Psoas muscle (tissue), 8 donors: ENCODE measurements at places on chromosomes 11 and 22. TPM values are rescaled to one million over a fixed set of nuclear protein-coding genes. Genes with fewer than 3 reads are reported as not detected.

DNA sequence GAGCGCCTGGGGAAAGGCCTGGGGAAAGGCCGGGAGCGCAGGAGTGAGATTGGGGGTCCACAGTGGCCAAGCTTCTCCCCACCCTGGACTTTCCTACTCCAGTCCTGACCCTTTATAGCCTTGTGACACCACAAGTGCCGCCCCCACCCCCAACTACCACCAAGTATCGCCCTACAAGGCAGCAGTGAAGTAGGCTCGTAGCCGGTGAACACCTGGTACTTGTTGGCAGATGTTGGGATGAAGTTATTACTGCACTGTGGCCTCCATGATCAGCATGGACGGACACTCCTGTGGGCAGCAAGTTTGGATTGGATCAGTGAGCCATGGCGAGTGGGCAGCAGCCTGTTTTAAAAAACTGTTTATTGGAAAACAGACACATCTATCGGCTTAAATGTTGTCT lies 45.0 kb downstream of the EIF3F start:
- H3K27me3 ChIP-seq, result peaks cover 2% of the 10 kb centered on the region
- no peak overlapping the region for H3K4me3 ChIP-seq
- no peak overlapping the region for H3K27ac ChIP-seq
- no peaks in the 10 kb centered on the region for H3K4me1 ChIP-seq
- H3K36me3 ChIP-seq, result no peaks in the 10 kb centered on the region

GRCh38 chr11:107076832-107077231 lies 58.6 kb upstream of the GUCY1A2 start:
- H3K27ac ChIP-seq, result no peak overlapping the region
- no peak for DNase-seq
- no peak overlapping the region for H3K4me3 ChIP-seq
- no peaks in the 10 kb centered on the region for H3K4me1 ChIP-seq

- no peak for DNase-seq
- no peaks in the 10 kb centered on the region for H3K27me3 ChIP-seq
- H3K4me3 ChIP-seq, result no peak overlapping the region
Observed at GRCh38 chr11:59716051-59716450, 2.4 kb upstream of the OR10V1 start.

DNA sequence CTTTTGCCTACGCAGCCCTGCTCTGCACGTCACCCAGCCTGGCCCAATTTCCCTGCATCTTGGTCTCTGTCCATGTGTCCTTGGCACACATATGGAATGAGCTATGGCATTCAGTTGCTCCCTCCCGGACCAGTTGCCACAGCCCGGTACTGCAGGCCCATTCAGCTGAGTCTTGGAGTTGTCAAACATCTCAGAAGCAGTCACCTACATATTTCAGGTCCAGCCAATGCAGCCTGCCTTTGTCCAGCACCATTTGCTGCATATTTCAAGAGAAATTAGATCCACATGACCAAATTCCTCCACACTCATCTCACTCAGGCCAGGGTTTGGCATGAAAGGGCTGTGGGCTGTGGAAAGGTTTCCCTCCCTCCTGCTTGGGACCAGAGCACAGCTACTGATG lies 76.8 kb downstream of the MN1 start:
- H3K27me3 ChIP-seq, result no peaks in the 10 kb centered on the region
- no peak overlapping the region for H3K27ac ChIP-seq
- no peaks in the 10 kb centered on the region for H3K36me3 ChIP-seq
- H3K4me1 ChIP-seq, result peaks cover 8% of the 10 kb centered on the region
- no peak for DNase-seq

DNA sequence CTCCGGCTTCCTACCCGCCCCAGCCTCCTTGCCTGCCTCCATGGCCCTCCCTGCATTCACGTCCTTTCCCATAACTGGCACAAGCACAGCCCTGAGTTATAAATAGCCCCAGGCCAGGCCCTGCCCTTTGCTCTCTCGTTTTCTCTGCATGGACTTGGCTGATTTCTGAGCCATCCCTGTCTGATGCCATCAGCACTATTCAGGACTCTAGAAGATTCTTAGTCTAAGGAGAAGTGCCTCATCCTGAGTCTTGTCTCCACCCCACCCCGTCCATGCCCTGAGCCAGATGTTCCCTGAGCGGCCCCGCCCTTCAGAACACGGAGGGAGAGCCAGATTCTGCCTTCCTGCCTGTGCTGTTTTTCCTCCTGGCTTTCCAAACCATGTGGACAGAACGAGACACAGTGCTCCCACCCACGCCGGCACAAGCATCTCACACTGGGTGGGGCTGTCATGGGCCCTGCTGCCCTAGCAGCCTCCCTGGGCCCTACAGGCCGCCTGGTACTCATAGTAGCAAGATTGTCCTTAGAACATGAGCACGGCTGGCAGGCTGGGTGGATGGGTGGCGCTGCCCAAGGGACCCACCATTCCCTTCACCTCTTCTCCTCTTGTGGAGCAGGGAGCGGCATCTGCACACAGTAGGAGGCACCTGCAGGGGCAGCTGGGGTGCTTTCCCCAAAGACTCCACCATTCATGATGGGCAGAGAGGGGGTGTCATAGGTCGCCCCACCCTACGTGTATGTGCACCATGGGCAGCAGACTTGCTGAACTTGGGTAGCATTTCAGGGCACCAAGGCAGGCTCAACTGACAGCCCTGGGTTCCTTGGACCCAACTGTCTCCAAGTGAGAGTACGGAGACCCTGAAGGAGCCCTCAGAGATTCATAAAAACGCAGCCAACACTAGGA lies 76.9 kb downstream of the BCR start:
- no peak overlapping the region for H3K27ac ChIP-seq
- peak; percentile 78 for DNase-seq
- no peak overlapping the region for H3K4me3 ChIP-seq
- no peaks in the 10 kb centered on the region for H3K36me3 ChIP-seq
- H3K27me3 ChIP-seq, result no peaks in the 10 kb centered on the region
- H3K4me1 ChIP-seq, result peaks cover 15% of the 10 kb centered on the region

- H3K4me3 ChIP-seq, result no peak overlapping the region
- H3K36me3 ChIP-seq, result no peaks in the 10 kb centered on the region
- H3K4me1 ChIP-seq, result no peaks in the 10 kb centered on the region
- H3K27me3 ChIP-seq, result no peaks in the 10 kb centered on the region
- no peak for DNase-seq
Observed at GRCh38 chr11:117510646-117511045, 183.0 kb downstream of the CEP164 start.

GRCh38 chr22:46352691-46353386 lies 17.3 kb downstream of the TRMU start:
- H3K4me1 ChIP-seq, result peaks cover 9% of the 10 kb centered on the region
- H3K27me3 ChIP-seq, result no peaks in the 10 kb centered on the region

DNA sequence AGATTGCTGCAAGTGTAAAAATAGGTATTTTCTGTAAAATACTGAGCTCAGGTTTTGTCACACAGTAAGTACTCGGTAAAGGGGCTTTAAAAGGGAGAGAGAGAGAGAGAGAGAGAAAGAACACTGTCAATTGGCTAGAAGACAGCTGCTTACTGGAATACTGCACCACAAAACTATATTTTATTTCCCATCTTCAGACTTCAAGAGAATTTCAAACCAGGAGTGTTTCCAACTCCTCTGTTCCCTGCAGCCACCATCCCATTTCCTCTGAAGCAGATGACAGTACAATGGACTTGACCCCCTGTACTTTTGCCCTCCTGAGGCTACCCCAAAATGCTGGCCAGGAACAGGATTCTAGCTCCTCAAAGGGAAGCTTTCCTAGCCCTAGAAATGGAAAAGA lies 89.7 kb downstream of the RELT start:
- peaks cover 68% of the 10 kb centered on the region for H3K4me1 ChIP-seq
- no peak overlapping the region for H3K4me3 ChIP-seq
- no peak for DNase-seq
- H3K27ac ChIP-seq, result peak overlapping the region; percentile 3

DNA sequence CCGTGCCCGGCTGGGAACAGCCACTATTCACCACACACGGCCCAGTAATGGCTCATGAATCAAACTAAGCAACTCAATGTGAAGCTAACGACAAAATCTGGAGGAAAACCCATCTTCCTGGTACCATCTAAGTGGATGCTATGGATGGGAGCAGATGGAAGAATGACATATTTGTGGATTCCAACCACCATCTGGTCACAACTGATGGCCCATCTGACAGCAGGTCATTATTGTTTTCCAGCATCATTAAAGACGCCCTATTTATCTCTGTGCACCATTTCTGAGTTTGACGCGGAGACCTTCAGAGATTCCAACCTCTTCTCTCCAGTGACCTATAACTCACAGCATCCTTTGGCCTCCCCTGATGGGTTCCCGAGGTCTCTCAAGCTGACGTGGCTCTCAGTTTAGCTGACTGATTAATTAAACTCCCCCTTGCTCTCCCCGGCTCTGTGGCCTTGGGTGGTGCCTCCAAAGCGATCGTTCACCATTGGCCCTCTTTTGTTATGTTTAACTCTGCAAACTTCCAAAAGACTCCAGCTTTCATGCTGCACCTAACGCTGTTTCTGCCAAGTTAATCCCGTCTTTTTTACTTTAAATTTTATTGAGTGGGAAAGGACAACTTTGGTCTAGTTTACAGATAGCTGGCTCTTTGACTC lies 1514.4 kb downstream of the BRD1 start:
- H3K36me3 ChIP-seq, result no peaks in the 10 kb centered on the region
- H3K4me1 ChIP-seq, result no peaks in the 10 kb centered on the region

GRCh38 chr11:102184269-102184987 lies 74.2 kb downstream of the YAP1 start:
- DNase-seq, result no peak
- H3K4me3 ChIP-seq, result no peak overlapping the region
- H3K36me3 ChIP-seq, result no peaks in the 10 kb centered on the region

GRCh38 chr11:90446207-90446606 lies 223.4 kb upstream of the CHORDC1 start:
- H3K27ac ChIP-seq, result no peak overlapping the region
- DNase-seq, result no peak
- no peaks in the 10 kb centered on the region for H3K27me3 ChIP-seq
- H3K4me1 ChIP-seq, result peaks cover 6% of the 10 kb centered on the region

GRCh38 chr22:23684026-23684425 lies 6.8 kb upstream of the RGL4 start:
- H3K4me1 ChIP-seq, result peaks cover 45% of the 10 kb centered on the region
- peaks cover 1% of the 10 kb centered on the region for H3K36me3 ChIP-seq
- H3K4me3 ChIP-seq, result no peak overlapping the region
- peak; percentile 72 for DNase-seq
- no peak overlapping the region for H3K27ac ChIP-seq

GRCh38 chr11:3138178-3139085 lies 26.7 kb downstream of the OSBPL5 start:
- H3K27me3 ChIP-seq, result no peaks in the 10 kb centered on the region
- H3K36me3 ChIP-seq, result no peaks in the 10 kb centered on the region
- no peaks in the 10 kb centered on the region for H3K4me1 ChIP-seq
- peak; percentile 32 for DNase-seq

DNA sequence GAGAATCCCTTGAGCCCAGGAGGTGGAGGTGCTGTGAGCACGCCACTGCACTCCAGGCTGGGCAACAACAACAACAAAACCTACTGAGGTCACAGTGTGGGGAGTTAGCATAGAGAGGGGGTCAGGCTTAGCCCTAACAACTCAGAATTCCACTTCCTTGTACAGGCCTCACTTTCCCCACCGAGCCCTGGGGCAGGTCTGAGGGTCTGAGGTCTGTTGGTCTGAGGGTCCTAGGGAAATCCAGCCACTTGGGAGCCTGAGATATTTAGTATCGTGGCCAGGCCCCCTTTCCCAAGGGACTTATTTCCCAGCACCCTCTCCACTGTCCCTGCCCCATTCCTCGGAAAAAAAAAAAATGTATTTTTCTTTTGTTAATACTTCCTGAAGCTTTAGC lies 34.8 kb upstream of the HORMAD2 start:
- H3K4me3 ChIP-seq, result no peak overlapping the region
- no peaks in the 10 kb centered on the region for H3K36me3 ChIP-seq
- no peaks in the 10 kb centered on the region for H3K27me3 ChIP-seq
- H3K27ac ChIP-seq, result no peak overlapping the region
- no peak for DNase-seq

- H3K4me3 ChIP-seq, result peak overlapping the region; percentile 18
- H3K27ac ChIP-seq, result peak overlapping the region; percentile 43
- peaks cover 17% of the 10 kb centered on the region for H3K4me1 ChIP-seq
- H3K27me3 ChIP-seq, result peaks cover 2% of the 10 kb centered on the region
Observed at GRCh38 chr22:36659762-36660509, 43.6 kb downstream of the CACNG2 start.

GRCh38 chr11:77411137-77411707 lies 62.7 kb downstream of the PAK1 start:
- H3K4me1 ChIP-seq, result peaks cover 21% of the 10 kb centered on the region
- peak overlapping the region; percentile 85 for H3K27ac ChIP-seq
- peak; percentile 52 for DNase-seq

DNA sequence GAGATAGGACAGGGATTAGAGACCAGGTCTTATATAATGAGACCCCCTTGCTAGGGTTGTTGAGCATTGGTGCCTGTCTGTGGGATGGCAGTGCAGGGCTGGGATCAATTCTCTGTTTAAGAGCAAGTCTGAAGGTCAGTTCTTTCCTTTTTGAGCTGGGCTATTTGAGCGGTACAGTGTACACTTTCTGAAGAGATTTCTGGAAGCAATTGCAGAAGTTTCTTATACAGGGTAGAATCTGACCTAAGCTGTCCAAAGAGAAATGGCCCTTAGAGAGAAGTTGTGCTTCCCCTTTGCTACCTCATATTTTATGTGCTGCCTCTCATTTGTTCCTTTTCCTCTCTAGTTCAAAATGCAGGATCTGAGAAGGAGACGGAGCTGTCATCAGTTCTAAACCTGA lies 35.8 kb downstream of the CSTPP1 start:
- no peak for DNase-seq
- no peak overlapping the region for H3K27ac ChIP-seq
- no peaks in the 10 kb centered on the region for H3K27me3 ChIP-seq
- H3K4me3 ChIP-seq, result no peak overlapping the region

GRCh38 chr22:29459773-29460172 lies 20.2 kb upstream of the NEFH start:
- no peak overlapping the region for H3K27ac ChIP-seq
- no peak for DNase-seq
- no peaks in the 10 kb centered on the region for H3K27me3 ChIP-seq

- H3K36me3 ChIP-seq, result no peaks in the 10 kb centered on the region
- no peak overlapping the region for H3K4me3 ChIP-seq
- H3K27ac ChIP-seq, result no peak overlapping the region
- H3K27me3 ChIP-seq, result no peaks in the 10 kb centered on the region
- DNase-seq, result no peak
Observed at GRCh38 chr11:112249871-112250610, 10.6 kb downstream of the PLET1 start.

SMDT1 gene
- 198 TPM for polyA plus RNA-seq

MRPL49 gene
- 54.1 TPM for polyA plus RNA-seq

SIAE gene
- polyA plus RNA-seq, result 12.8 TPM

OR4D5 gene
- not detected for polyA plus RNA-seq

ANO1 gene
- polyA plus RNA-seq, result 8.7 TPM

LRRC56 gene
- polyA plus RNA-seq, result 0.61 TPM

FIBIN gene
- 4.0 TPM for polyA plus RNA-seq

TMEM86A gene
- polyA plus RNA-seq, result 2.1 TPM

MLC1 gene
- under 0.01 TPM for polyA plus RNA-seq
